ENCODE measurements at places on chromosomes 12 and 14.

DNA sequence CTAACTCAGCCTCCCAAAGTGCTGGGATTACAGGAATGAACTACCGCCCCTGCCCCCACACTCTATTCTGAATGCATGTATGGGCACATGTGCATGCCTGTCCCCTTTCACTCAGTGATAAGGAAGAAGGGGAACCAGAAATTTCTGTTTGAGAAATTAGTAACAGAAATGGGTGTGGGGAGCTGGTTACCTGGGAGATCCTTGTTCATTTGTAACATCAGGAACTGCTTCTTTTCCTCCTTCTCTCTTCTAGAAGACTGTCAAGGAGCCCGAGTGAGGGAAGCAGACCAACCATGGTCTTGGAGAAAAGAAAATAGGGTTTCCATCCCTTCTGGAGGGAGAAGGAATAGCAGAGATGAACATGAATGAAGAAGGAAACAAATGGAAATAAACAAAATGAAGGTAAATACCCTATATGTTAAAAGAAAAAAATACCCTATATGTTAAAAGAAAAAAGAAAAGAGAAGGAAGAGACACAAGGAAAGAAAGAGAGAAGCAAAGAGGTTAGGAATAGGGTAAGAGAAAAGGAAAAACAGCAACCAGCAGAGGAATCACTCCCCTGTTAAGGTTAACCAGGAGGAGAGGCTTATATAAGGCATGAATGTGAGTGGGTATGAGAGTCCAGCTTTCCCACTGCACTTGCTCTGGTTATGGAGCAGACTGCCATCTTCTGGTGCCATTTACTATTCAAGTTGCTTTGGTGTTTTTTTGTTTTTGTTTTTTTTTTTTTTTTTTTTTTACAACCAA, 3.3 kb downstream of the PPP1R3E start:
- DNase-seq, result no peak

DNA sequence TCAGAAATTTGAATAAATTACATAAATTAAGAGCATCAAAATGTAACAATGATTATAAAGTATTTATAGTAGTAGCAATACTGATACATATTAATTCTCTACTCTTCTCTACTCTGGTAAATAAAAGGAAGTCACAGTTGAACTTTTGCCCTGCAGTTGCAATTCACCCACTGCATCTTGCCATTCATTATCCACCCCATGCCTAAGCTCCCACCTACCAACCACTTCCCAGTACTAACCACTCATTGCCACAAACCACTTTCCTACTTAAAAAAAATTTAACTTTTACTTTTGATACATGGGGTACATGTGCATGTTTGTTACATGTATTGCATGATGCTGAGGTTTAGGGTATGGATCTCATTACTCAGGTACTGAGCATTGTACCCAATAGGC, 174.0 kb downstream of the RASSF9 start:
- DNase-seq, result no peak

DNA sequence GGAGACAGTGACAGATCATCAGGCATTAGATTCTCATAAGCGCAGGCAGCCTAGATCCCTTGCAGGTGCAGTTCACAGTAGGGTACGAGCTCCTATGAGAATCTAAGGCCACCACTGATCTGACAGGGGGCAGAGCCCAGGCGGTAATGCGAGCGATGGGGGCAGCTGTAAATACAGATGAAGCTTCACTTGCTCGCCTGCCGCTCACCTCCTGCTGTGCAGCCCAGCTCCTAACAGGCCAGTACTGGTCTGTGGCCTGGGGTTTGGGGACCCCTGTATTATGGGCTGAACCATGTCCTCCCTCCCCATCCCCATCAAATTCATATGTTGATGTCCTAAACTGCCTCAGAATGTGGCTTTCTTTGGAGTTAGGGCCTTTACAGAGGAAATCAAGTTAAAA, 63.2 kb downstream of the NOS1 start:
- DNase-seq, result no peak

- DNase-seq, result no peak
Measured at GRCh38 chr12:65858831-65859230, 34.5 kb downstream of the HMGA2 start.

DNA sequence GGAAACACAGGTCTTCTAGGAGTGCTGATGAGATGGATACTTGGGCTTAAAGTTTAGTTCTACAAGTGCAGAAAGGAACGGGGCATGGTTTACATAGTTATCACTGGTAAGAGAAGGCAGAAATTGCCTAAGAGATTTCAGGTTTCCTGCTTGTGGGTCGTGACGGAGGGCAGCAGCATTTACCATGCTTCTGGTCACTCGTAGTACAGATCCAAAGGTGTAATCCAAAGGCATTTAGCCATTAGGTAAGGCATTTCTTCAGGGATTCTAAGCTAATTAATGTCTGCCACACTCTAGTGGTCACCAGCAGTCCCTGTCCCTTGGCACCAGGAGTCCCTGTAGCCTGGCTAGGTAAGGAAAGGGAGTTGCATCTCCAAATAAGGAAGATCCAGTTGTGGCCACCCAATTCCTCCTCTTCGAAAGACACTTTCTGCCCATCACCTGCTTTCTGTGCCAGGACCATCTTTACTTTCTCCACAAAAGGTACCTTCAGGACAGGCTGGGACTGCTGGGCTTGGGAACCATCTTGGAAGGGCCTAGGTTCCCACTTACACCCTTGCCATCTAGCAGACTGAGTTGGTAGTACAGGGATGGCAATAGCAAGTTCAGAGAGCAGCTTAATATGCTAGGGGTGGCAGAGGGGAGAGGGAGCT, 1.5 kb downstream of the GSTZ1 start:
- DNase-seq, result no peak

DNA sequence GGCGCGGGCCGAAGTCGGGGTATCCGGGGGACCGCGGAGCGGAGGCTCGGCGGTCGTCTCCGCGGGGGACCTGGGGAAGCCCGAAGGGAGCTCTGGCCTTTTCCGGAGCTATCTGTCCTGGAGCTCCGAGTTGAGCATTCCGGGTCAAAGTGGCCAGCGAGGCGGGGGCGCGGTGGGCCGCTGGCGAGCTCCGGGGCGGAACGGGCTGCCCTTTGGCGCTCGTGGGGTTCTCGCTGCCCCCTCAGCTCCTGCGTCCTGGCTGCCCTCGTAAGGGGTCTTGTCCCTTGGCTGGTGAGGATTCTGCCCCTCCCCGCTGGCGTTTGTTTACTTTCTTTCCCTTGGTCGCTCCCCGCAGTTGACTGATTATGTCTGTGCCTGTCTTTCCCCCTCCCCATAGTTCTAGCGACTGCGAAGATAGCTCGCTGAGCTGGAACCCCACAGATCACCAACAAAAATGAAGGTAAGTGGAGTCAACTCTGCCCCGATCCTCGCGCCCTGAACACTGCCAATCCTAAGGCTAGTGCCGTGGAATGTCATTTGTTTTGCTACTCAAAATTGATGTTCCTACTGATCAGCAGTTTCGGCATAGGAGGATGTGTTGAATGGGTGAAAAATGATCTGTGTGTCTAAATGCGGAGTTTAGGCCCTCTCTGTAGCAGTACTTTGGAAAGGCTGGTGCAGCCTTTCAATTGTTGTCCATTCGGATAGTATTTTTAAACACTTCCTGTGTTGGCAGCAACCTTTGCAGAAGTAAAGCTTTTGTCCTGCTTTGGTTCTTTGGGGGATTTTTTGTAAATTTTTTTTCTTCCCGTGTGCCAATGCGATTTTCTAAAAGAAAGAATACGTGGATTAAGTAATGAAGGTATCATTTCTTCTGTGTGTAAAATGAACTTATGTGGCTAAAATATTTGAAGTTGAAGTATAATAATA, 1.3 kb downstream of the ARID4A start:
- no peak for DNase-seq
